ENCODE measurements at places on chromosomes 6 and 20.

DNA sequence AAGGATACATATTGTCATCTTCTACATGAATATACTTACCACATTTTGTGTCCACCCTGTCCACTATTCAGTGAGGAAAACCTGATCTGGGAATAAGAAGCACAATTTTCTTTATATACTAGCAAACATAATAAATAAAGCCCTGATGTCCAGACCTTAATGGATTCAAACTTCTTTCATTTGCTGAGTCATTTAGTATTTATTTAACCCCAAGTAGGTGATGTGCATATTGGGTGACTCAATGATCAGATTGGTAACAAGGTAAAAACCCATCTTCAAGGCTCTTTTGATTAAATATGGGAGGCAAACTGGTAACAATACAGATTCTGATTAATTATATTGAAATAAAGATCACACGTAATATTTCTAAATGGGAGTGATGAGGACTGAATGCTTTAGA lies 1159.8 kb upstream of the EYS start:
- DNase-seq = no peak

- no peak for DNase-seq
Observed at GRCh38 chr20:58697867-58698703, 5.5 kb downstream of the NPEPL1 start.

DNA sequence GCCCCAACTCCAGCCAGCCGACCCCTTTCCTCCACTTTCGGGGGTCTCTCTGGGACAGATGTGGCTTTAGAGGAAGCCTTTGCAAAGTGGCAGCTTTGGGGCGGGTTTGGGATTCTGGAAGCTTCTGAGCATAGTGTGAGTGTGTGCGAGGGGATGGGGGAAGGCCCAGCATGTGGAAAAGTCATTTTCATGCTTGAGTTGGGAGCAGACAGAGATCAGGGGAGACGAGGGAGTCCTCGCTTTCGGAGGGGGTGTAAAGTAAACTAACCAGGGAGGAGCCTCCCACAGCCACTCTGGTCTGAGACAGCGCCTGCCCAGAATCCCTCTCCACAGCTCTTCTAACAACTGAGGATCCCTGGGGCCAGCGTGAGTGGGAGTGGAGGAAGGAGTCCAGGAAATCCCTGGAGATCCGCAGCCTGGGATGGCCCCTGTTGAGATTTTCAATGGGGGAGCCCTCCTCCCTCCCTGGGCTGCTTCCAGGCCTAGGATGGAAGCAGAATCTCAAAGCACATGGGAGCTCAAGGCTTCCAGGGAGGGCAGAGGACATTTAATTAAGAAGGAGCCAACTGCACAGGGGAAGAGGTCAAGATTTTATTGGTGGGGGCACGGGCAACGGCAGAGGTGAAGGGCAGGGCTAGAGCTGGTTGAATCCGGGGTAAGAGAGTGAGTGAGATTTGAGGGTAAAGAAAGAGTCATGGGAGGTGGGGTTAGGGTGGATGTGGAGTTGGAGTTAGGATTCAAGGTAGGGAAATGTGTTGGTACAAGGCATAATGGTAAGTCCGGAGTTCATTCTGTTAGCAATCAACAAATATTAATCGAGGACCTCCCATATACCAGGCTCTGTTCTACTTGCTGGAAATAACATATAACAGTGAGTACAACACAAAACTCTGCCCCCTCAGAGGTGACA lies 102.3 kb upstream of the FOXP4 start:
- no peak for DNase-seq

DNA sequence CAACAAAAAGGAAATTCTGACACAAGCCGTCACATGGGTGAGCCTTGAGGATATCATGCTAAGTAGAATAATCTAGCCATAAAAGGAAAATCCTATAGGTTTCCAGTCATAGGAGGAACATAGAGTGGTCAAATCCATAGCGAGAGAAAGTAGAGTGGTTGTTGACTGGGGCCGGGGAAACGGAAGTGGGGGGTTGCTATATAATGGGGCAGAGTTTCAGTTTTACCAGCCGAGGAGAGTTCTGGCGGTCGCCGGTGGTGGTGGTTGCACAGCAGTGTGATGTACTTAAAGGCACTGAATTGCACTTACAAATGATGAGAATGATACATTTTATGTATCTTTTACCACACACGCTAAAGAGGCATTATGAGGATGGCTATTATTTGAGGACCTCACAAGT lies 4.9 kb downstream of the GPR31 start:
- no peak for DNase-seq

DNA sequence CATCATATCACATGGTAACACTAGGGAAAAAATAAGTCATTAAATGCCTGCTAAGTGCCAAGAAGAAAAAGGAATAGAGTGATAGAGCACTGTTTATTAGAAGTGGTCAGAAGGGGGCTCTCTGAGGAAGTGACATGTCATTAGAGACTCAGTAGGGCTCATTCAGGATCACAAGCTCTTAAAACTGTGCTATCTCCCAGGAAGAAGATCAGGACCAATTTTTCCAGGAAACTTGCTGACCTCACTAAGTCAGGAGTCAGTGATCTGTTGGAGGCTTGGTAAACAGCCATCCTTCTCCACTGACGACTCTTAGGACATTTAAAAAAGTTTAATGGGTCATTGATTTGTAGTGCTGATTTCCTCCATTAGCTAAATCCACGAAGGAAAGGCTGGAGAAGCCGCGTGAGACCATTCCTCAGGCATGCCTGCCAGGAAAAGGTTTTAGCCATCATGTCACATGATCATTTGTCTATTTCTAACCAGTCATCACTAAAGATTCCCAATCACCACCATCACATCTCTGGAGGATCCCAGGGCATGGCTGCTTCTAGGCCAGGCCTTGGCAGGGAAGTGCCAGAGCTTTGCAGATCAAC lies 5.9 kb upstream of the PTPN1 start:
- no peak for DNase-seq

DNA sequence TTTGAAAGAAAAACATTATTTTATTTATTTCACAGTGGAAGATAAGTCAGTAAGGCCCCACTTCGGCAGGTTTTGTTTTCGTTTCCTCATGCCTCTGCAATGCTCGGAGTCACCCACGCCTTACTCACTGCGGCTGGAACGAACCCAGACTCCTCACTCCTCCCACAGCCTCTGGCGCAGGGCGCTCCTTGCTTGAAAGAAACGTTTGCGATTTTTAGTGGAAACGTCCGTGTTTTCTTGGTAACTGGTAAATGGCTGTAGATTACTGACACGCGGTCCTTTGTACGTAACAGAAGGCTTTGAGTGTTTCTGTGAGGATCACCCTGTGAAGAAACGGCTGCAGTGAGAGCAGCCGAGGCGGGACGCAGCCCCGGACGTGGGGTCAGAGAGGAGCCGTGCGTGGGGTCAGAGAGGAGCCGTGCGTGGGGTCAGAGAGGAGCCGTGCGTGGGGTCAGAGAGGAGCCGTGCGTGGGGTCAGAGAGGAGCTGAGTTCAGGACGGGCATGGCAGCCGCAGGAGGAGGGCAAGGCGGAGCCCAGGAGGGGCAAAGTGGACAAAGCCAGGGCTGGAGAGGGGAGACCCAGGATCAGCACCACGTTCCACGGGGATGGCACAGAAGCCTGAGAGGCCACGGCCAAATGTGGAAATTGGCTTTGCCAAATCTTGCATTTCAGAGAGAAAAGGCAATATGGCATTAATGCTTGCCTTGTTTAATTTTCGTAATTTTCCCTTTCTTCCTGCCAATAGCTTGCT lies 198.6 kb upstream of the THBS2 start:
- peak; percentile 95 for DNase-seq

- no peak for DNase-seq
Observed at GRCh38 chr6:158262755-158263154, 49.5 kb upstream of the TULP4 start.

- no peak for DNase-seq
Observed at GRCh38 chr6:26552205-26552604, 14.0 kb downstream of the HMGN4 start.

DNA sequence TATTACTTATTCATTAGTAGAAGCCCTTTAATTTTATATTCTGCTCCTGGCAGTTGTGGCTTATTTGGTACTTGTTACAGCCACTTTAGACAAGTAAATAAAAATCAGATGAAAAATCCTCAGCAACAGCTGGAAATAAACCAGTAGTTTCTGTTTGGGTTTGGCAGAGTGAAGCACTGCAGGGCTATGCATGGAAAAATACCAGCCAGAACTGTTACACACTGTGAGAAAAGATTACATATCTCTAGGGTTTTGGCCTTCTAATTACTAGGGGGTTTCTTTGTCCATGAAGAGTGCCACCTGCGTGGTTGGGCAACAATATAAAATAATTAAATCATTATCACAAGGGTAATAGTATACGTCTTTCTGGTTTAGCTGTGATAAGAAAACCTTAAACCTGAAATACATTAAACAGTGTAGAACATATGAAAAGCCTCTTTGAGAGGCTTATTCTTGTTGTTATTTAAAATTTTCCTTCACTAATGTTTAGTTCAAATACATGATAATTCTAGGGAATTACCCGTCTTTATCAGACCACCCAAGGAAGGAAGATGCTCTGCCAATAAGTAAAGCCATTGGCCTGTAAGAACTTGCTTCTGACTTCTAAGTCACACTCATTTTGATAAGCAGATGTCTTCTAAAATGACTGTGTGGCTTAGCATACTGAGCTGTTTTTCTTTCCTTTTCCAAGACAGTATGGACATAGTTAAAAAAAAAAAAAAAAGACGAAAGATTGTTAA lies 320.0 kb upstream of the FLRT3 start:
- no peak for DNase-seq

GRCh38 chr6:11969092-11969491 lies 43.0 kb upstream of the HIVEP1 start:
- DNase-seq = peak; percentile 63

DNA sequence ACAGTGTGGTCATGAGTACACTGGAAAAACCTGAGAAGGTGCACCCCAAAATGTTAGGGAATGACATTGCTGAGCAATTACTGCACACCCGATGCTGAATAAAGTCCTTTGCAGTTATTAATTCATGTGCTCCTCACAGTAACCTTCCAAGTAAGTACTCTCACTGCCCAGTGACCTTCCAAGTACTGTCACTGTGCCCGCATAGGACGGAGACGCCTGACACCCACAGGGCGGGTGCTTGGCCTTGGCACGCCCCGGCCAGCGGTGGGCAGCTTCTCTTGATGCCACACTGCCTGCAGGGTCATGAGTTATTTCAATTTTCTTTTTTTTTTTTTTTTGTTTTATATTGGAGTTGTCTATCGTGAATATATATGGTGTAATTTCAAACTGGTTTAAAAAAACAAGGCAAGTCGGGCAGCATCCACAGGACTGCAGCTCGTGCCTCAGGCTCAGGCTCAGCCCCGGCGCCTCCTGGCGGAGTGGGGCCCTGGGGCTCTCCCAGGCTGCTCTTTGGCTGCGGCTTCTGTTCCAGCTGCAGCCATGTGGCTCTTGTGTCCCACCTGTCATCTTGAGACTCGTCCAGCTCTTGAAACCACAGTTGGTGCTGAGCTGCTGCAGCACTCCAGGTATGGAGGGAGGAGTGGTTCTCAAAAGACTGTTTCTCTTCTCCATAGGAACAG lies 27.0 kb downstream of the PNLDC1 start:
- no peak for DNase-seq

GRCh38 chr20:6735942-6736845 lies 31.3 kb upstream of the BMP2 start:
- no peak for DNase-seq

DNA sequence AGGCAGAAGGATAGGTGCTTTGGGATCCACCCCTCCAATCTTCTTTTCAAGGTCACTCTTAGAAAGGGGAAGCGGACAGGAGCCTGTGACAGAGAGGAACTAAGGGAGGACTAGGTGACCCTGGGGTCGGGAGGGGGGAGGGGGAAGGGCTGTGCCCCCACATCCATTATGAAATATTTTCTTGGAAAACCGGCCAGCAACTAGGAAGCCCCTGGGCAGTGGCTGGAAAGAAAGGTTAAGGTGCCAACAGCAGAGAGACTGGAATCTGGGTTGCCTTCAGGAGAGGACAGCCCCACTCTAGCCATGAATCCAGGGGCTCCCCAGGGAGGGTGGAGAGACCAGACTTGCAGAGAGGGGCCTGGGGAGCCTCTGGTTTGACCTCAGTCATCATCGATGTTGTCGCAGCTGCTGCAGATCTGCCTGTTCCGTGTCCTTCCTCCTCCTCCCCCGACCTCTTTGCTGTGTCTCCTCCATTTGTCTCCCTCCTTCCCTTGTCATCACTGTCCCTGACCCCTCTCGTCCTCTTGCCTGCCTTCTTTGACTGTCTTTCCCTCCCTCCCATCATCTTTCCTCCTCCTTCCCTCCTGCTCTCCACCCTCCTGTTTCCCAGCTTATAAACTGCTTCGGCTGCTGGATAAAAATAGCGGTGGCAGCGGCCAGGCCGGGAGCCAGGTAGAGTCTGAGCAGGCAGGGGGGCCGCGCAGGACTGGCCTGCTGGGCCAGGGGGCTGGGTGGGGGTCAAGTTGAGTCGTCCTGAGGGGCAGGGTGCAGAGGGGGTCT lies 3.2 kb downstream of the SLC29A1 start:
- no peak for DNase-seq

DNA sequence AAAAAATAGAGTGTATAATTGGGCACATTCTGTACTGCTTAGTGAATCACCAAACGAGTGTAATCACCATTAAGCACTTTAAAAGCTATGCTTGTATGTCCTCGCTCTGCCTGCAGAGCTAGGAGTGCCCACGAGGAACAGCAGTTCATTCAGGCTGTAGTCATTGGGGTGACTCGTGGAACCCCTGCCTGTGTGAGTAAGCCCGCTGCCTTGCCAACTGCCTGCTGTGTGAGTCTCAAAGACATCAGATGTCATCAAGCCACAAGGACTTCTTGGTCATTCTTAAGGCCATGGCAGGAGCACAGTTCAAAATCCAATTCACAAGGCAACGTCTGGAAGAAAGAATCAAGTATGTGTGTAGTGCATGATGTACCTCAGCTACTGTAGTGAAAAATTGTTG lies 60.4 kb downstream of the FOXO3 start:
- peak; percentile 74 for DNase-seq

GRCh38 chr20:17537959-17538358 lies 6.8 kb upstream of the BFSP1 start:
- DNase-seq = no peak

DNA sequence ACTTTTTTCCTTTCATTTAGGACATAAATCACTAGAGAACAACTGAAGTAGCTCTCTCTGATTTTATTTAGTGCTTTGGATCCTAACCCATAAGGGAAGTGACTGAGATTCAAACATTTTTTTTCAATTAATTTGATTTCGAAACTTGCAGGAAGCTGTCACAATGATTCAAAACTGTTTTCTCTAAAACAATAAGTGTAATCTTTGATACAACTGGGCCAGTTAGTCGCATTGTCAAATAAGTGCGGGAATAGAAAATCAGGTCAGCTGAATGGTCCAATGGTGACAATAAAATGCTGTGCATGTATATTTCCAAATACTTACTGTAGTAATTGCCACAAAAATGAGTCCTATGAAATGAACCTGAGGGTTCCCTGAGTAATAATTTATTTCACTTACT lies 930.8 kb downstream of the TFAP2A start:
- no peak for DNase-seq

DNA sequence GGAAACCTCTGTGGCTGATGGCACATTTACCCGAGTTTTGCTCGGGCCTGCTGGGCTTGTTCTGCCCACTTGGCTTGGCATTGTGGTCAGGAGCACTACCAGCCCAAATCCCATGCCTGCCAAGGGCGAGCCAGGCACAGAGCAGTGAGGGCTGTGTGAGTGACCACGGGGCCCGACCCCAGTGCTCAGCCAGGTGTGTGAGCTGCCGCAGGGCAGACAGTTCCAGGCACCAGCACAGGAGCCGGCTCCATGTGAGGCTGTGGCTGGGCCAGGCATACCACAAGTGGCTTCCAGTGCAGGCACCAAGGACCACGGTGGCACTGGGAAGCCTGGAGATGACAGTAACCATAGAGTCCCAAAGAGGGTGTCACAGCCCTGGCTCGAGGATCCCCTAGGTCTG lies 1225.5 kb upstream of the GJE1 start:
- no peak for DNase-seq
